GM12891 (cell line): ENCODE measurements at places on chromosomes 1 and 21.

GRCh38 chr1:26281971-26282370, 2.1 kb downstream of the SH3BGRL3 start:
- DNase-seq, result no peak

DNA sequence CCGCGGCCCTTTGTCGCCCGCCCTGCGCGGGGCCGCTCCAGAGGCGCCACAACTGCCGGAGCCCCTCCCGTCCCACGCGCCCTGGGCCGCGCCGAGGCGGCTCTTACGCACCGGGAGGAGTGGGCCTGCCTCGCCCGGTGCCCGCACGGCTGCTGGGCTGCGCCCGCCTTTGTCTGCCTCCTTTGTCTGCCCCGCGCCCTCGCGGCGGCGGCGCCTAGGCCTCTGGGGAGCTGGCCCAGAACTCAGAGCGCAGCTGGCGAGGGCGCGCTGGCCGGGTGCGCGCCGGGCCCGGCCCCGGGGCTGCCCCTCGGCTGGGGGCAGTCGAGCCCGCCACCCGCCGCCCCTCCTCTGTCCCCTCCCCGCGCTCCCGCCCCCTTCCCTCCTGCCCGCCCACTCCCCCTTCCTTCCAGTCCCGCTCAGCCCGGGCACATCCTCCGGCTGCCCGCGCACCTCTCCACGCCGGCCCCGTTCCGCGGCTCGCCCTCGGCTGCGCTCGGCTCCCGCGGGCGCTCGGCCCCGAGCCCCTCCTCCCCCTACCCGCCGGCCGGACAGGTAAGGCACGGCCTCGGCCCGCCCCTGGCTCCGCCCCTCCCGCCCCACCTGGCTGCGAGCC, at the start of gene DRAXIN:
DRAXIN (plus strand) TSS at position 409 of the 613 bp plus-strand sequence. CDS start 14,549 bp downstream, outside the sequence.
- DNase-seq, result no peak

- no peak for DNase-seq
Measured at GRCh38 chr1:158798531-158798930, 17.5 kb upstream of the OR6N2 start.

DNA sequence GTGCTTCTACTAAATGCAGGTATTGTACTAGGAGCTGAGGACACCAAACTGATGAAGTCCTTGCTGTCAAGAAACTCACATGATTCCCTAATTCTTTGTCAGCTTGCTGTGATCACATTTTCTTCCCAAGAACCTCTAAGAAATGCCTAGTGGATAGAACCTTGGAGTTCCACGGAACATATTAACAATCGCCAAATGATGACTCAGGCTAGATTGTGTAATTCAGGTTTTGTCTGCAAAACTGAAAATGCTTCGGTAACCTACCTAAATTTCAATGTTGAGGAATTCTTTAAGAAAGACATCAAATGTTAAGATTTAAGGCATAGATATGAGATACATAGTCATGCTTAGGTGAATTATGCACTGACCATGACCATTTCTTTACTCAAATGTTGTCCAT, 1.7 kb upstream of the GADD45A start:
- no peak for DNase-seq

DNA sequence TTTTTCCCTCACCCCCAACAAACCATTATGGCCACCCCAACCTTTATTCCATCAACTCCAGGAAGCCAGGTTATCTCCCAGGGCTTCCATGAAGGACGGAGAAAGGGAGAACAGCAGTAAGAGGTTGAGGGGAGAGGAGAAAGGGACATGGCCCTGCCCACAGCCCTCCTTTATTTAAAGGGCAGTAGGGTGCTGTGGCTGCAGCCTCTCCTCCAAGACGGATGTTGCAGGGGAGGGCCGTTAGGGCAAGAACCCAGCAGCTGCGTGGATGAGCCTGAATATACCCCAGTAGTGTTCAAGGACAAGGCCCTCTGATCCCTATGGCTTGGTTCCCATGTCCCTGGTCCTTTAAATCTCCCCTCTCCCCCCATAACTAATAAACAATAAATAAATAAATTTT, 5.9 kb downstream of the RXFP4 start:
- DNase-seq, result no peak

DNA sequence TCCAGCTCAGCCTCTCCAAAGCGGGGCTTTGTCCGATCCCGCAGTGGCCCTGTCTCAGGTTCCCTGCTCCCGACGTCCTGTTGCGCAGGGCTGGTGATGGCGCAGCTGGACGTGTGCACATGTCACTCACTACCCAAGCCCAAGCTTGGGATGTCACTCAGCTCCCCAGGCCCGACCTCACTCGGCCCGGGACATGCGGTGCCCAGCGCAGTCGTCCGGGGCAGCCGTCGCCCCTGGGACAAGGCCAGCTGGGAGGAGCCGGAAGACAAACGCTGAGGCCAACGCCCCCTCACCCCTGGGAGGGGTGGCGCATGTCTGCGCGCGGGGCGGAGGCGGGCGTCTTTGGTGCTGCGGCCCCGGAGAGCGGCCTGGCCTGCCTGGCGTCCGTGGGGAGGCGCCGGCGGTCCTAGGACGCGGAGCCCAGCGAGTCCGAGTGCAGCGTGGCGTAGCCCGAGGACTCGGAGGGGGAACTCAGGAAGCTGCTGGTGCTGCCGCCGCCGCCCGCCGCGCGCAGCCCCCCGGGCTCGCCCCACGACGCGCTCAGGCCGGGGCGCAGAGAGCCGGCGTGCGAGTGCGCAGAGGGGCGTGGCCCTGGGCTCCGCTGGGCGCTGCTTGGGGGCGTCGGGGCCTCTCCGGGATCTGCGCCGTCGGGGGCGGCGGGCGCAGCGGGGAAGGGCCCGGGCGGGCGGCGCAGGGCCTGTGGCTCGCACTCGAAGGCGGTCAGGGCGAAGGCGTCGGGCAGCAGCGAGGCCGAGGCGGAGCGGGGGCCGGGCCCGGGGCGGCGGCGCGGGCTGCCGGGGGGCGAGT, 5.2 kb downstream of the HES3 start:
- no peak for DNase-seq

DNA sequence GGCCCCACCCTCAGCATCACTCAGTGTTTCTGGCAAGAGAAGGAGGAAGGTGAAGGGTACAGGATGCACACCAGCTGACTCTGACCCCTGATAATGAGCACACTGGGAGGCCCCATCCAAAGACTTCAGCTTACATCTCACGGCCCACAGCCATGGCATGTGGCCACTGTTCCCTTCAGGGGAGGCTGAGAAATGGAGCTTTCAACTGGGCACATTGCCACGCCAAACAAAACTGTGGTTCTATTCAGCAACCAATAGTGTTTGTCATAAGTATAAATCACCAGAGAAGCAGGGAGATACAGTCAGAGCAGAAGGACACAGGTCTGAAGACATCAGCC, 12.7 kb upstream of the TRAF3IP3 start:
- DNase-seq, result no peak

GRCh38 chr21:45152265-45152746, 77.9 kb downstream of the ADARB1 start:
- peak; percentile 60 for DNase-seq

GRCh38 chr1:180925471-180926051, 12.9 kb downstream of the KIAA1614 start:
- no peak for DNase-seq
